ENCODE measurements at places on chromosomes 12 and 14.

DNA sequence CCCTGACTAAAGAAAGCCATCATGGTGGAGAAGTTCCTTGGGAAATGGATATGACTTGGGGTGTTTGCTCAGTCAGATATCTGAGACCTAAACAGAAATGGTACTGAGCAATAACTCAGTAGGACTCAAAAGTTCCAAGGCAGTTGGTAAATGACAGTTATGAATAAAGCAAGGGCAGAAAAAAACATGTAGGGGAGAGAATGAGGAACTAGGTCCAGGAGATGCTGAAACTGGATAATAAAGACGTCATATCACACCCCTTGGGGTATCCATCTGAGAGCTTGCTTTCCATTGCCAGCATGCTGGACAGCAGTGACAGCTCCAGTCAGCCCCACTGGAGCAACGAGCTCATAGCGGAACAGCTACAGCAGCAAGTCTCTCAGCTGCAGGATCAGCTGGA is 37.5 kb downstream of the RPGRIP1 start:
- H3K27me3 ChIP-seq: no peaks in the 10 kb centered on the region
- H3K27ac ChIP-seq: no peak overlapping the region
- no peak overlapping the region for H3K4me3 ChIP-seq
- H3K4me1 ChIP-seq: no peaks in the 10 kb centered on the region

DNA sequence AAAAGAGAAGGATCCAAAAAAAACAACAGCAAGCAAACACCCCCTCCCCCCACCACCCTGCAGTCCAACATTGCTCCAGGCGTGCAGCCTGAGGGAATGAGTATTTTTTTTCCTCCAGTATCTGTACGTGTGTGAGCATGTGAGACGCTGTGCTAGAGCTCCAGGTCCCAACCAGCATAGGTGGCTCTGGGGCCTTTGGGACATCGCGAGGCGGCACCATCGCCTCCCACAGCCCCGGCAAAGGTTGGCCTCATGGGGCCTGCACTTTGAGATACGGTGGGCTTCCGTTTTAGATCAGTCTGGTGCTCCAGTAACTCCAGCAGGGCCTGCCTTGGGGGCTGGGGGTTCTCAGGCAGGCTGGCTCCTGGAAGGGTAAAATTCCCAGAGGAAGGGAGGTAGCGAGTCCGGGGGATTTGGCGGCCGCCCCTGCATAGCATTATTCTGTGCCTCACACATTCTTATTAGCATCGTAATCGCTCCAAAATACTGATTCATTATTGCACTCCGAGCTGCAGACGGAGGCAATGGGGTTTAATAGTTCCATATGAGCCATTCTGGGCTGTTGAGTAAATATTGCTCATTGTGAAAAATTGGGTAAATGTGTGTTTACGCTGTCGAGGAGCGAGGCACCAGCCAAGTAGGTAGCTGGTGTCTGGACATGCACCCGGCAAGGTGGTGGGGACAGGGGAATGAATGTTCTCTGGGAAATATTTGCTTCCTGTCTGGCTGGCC is 143.1 kb upstream of the MYL2 start:
- DNase-seq: no peak
- H3K4me3 ChIP-seq: no peak overlapping the region
- H3K4me1 ChIP-seq: peaks cover 7% of the 10 kb centered on the region
- no peak overlapping the region for H3K27ac ChIP-seq
- no peaks in the 10 kb centered on the region for H3K36me3 ChIP-seq
- H3K27me3 ChIP-seq: no peaks in the 10 kb centered on the region

DNA sequence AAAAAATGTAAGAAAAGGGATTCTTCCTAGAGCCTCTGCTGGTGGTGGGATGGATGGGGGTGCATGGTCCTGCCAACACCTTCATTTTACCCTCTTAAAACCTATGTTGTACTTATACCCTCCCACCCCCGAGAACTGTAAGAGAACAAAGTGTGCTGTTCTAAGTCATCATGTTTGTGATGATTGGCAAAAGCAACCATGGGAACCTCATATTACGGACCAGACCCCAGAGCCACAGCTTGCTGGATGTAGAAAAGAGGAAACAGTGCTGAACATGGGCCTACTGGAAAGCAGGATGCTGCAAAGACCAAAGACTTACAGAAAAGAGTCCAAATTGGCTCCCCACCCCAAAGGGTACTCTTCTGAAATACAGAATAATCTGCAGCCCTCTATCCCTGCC is 311.2 kb downstream of the DUSP6 start:
- no peak overlapping the region for H3K27ac ChIP-seq
- no peaks in the 10 kb centered on the region for H3K36me3 ChIP-seq

- 0 out of 2 replicates have a peak overlapping the region, but pooled peaks have one; percentile 11 for H3K4me3 ChIP-seq
- DNase-seq: no peak
- no peak overlapping the region for H3K27ac ChIP-seq
- H3K4me1 ChIP-seq: 0 out of 2 replicates have a peak, but pooled peaks cover 1% of the 10 kb centered on the region
- H3K27me3 ChIP-seq: no peaks in the 10 kb centered on the region
Observed at GRCh38 chr14:20723488-20723887, 22.2 kb upstream of the EDDM3A start.

- H3K36me3 ChIP-seq: peaks cover 12% of the 10 kb centered on the region
- H3K4me1 ChIP-seq: no peaks in the 10 kb centered on the region
- H3K27ac ChIP-seq: no peak overlapping the region
- no peak for DNase-seq
Observed at GRCh38 chr12:131841547-131841946, 13.4 kb downstream of the MMP17 start.

DNA sequence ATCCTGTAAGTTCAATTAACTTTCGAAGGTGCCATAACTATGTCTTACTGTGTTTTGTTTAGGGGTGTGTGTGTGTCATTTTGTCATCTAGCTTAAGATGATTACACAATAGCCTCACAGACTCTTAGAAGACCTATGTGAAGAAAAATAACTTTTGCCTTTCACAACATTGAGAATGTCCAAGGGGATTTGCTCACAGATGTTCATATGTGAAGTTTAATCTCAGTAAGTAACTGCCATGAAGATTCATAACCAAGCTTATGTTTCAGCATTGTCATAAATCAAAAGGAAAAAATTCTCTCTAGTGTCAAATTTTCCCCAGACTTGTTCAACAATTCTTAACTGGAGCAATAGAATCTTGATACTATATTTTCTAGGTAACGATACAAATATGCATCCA is 226.1 kb upstream of the PRKD1 start:
- no peak overlapping the region for H3K27ac ChIP-seq
- no peaks in the 10 kb centered on the region for H3K4me1 ChIP-seq
- DNase-seq: no peak
- H3K27me3 ChIP-seq: no peaks in the 10 kb centered on the region

GRCh38 chr12:69987579-69988091 is 162.6 kb downstream of the MYRFL start:
- no peak overlapping the region for H3K27ac ChIP-seq
- H3K27me3 ChIP-seq: no peaks in the 10 kb centered on the region
- DNase-seq: no peak
- H3K36me3 ChIP-seq: no peaks in the 10 kb centered on the region

GRCh38 chr14:75985618-75986438 is at the start of gene IFT43:
Gene IFT43, plus strand, starts transcription at chr14:75985763. Its CDS starts 24 bp downstream, at chr14:75985787.
- peak within 1 kb of the TSS; percentile 100 for H3K4me3 ChIP-seq
- H3K27me3 ChIP-seq: no peaks in the 10 kb centered on the region
- H3K4me1 ChIP-seq: peaks cover 4% of the 10 kb centered on the region
- 0 out of 2 replicates have a peak, but pooled peaks cover 4% of the 10 kb centered on the region for H3K36me3 ChIP-seq

DNA sequence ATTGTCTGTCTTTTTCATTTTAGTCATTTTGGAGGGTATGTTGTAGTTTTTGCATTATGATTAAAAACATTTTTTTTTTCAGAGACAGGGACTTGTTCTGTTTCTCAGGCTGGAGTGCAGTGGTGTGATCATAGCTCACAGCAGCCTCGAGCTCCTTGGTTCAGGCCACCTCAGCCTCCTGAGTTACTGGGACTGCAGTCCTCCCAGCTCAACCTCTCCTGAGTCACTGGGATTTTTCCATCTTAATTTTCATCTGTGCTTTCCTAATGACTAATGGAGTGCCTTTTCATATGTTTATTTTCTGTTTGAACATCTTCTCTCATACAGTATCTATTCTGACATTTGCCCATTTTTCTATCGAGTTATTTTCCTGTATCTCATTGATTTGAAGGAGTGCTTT is 52.6 kb downstream of the DYRK2 start:
- no peak for DNase-seq
- no peaks in the 10 kb centered on the region for H3K4me1 ChIP-seq
- no peak overlapping the region for H3K27ac ChIP-seq
- no peaks in the 10 kb centered on the region for H3K36me3 ChIP-seq
- no peaks in the 10 kb centered on the region for H3K27me3 ChIP-seq

DNA sequence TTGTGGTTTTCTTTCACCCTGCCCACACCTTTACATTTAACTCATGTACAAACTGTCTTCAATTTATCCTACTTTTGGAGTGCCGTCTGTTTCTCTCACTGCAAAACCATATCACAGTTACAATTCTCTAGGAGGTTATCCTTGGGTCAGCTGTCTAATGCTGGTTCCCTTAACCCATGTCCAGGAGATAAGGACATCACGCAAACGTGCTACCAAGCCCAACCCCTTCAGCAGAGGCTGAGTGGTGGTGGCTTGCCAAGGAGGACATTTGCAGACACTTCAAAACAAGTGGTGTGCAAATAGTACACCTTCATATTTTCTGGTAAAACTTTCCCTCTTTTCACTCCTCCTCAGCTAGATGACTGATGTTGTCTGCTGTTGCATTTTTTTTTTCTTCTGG is 167.9 kb downstream of the PAX9 start:
- H3K27me3 ChIP-seq: no peaks in the 10 kb centered on the region
- H3K4me1 ChIP-seq: 0 out of 2 replicates have a peak, but pooled peaks cover 4% of the 10 kb centered on the region
- H3K4me3 ChIP-seq: no peak overlapping the region
- H3K27ac ChIP-seq: no peak overlapping the region

DNA sequence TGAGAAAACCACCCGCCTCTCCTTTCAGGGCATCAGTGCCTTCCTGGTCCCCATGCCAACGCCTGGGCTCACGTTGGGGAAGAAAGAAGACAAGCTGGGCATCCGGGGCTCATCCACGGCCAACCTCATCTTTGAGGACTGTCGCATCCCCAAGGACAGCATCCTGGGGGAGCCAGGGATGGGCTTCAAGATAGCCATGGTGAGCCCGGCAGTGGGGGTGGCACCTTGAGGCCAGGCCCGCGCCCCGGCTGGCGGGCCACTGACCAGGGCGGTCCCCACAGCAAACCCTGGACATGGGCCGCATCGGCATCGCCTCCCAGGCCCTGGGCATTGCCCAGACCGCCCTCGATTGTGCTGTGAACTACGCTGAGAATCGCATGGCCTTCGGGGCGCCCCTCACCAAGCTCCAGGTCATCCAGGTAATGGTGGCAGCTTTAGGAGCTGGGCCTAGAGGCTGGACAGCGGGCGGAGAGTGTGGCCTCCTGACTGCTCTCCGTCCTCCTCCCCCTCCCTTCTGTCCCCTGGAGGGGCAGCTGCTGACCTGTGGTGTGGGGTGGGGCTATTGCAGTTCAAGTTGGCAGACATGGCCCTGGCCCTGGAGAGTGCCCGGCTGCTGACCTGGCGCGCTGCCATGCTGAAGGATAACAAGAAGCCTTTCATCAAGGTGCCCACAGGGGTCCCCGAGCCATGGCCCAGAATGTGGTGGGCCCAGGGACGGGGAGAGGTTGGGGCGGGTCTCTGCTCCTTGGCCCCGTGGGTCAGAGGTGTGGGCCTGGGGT is 12.8 kb downstream of the ACADS start:
- H3K27me3 ChIP-seq: no peaks in the 10 kb centered on the region
- DNase-seq: no peak
- no peaks in the 10 kb centered on the region for H3K36me3 ChIP-seq

DNA sequence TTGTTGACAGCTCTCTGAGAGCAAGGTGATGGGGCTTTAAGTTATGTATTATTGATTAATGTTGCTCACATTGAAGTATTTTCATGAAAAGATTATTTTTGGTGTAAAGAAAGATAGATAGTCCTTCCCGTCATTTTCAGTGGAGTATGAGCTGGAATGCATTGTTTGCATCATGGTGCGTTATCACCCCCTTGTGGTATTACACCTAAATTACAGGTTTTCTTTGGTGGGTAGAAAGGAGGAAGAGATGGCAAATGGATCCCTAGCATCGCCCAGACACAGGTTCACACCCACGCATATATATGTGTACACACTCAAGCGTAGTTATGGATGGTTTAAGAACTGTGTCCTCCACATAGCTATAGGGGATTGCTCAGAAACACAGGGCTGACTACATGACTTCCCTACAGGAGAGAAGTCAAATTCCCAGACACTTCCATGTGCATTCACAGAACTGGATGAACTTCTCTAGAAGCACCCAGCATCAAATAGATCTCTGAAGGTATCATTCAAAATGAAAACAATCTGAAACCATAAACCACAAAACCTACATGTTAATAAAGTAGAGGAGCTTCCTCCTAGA is 14.4 kb upstream of the SERPINA10 start:
- peak; percentile 35 for DNase-seq
- H3K27me3 ChIP-seq: no peaks in the 10 kb centered on the region
- no peaks in the 10 kb centered on the region for H3K4me1 ChIP-seq
- H3K36me3 ChIP-seq: no peaks in the 10 kb centered on the region

GRCh38 chr12:63752841-63753240 is 26.9 kb upstream of the RXYLT1 start:
- H3K27me3 ChIP-seq: no peaks in the 10 kb centered on the region
- H3K4me1 ChIP-seq: no peaks in the 10 kb centered on the region

GRCh38 chr12:12714276-12715021 is 2.7 kb upstream of the CDKN1B start:
- H3K27me3 ChIP-seq: no peaks in the 10 kb centered on the region
- no peak overlapping the region for H3K27ac ChIP-seq
- no peak overlapping the region for H3K4me3 ChIP-seq

- peaks cover 2% of the 10 kb centered on the region for H3K4me1 ChIP-seq
- no peaks in the 10 kb centered on the region for H3K27me3 ChIP-seq
- no peak for DNase-seq
Observed at GRCh38 chr12:6644257-6644596, 3.0 kb downstream of the ACRBP start.

GRCh38 chr14:26622611-26623010 is 24.8 kb upstream of the NOVA1 start:
- no peak for DNase-seq
- no peaks in the 10 kb centered on the region for H3K27me3 ChIP-seq
- H3K4me1 ChIP-seq: no peaks in the 10 kb centered on the region
- no peak overlapping the region for H3K27ac ChIP-seq

GRCh38 chr14:41389355-41389754 is 217.3 kb upstream of the LRFN5 start:
- DNase-seq: no peak
- H3K4me3 ChIP-seq: no peak overlapping the region
- no peak overlapping the region for H3K27ac ChIP-seq

GRCh38 chr12:116765271-116765670 is 27.2 kb downstream of the RNFT2 start:
- no peak overlapping the region for H3K4me3 ChIP-seq
- H3K27ac ChIP-seq: no peak overlapping the region
- no peaks in the 10 kb centered on the region for H3K27me3 ChIP-seq
- DNase-seq: no peak

DNA sequence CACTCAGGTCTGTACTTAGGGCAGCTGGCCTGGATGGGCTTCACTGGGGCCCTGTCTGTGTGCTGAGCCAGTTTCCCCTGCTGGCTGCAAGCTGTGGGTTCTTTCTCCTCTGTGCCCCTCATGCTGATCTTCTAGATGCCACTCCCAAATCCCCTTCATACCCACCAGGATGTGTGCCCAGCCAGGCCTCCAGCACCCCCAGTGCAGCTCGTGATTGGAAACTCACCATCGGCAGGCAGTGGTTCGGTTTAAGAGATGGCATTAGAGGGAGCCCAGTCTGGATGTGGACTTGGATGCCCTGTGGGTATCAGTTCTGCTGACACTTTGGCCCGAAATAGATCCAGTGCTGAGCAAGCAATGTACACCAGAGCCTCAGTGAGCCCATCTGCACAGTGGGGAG is 5.9 kb downstream of the TCL1B start:
- DNase-seq: no peak
- H3K27me3 ChIP-seq: no peaks in the 10 kb centered on the region
- peaks cover 4% of the 10 kb centered on the region for H3K4me1 ChIP-seq
- H3K27ac ChIP-seq: no peak overlapping the region

GRCh38 chr12:21551841-21552465 is 25.9 kb downstream of the SPX start:
- no peak overlapping the region for H3K4me3 ChIP-seq
- H3K36me3 ChIP-seq: no peaks in the 10 kb centered on the region
- no peak overlapping the region for H3K27ac ChIP-seq
- H3K27me3 ChIP-seq: no peaks in the 10 kb centered on the region

All from iPS DF 6.9 (cell line).